ENCODE measurements at places on chromosomes 3 and 15. TPM values are rescaled to one million over a fixed set of nuclear protein-coding genes. Genes with fewer than 3 reads are reported as not detected.
A peak's percentile ranks its signal among the peaks of the same experiment; 100 is the strongest.

The TGM5 gene
- not detected for total RNA-seq

The PIK3R4 gene
- 45.9 TPM for total RNA-seq

DNA sequence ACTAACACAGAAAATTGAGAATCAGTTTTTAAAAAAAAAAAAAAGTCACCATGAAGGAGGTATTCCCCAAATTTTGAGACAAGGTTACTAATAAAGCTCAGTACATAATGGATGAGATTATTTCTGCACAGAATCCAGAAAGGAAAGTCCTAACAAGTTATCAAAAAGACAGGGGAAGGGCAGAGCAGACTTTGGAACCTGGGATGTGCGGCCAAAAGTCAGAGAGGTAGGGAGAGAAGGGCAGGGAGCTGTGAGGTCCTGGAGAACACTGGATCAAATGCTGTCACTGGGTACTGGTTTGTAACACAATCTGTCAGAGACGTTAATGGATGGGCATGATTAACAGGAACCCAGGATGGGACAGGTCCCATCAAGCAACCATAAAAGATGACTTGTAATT is 12.2 kb upstream of the LACTB start:
- DNase-seq, result no peak

DNA sequence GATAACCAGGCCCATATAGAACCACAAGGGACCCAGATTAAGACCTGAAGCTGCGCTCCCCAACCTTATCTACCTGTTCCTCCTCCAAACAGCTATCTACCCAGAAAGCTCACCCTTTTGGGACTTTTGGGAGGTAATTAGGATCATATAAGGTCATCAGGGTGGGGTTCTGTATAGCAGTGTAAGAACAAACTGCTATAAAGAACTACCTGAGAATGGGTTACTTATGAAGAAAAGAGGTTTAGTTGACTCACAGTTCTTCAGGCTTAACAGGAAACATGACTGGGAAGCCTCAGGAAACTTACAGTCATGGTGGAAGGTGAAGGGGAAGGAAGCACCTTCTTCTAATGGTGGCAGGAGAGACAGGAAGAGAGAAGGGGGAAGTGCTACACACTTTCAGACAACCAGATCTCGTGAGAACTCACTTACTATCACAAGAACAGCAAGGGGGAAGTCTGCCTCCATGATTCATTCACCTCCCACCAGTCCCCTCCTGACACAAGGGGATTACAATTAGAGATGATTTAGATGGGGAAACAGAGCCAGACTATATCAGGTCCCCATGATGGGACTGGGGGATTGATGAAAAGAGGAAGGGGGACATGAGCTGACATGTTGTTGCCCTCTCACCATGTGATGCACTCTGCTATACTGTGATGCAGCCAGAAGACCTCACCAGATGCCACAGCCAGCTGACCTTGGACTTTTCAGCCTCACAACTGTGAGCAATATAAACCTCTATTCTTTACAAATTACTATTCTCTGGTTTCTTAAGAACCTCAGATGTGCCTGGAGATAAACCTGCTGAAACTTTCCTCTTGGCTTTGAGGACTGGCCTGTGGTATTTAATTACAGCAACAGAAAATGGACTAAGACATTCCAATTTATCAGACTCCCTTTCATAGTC is 15.3 kb upstream of the FMN1 start:
- DNase-seq, result no peak

- DNase-seq, result peak; percentile 76
Observed at GRCh38 chr15:25862472-25863110, 536 bp downstream of the ATP10A start.

DNA sequence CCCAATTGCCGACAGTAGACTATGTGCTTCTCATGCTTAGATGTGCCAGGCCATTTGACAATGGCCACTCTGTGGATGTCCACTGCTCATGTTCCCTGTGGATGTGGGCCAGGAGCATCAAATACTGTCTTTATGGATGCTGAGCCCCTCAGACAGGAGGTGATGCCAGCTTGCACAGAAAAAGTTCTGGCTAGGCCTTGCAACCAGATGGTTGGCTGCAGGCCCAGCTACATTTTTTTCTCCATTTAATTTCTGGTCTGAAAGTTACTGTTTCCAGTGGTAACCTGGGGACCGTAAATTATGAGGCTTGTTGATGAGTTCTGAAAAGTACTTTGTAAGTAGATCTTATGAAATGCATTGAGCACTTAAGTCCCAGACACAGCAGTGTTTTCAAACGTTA is 228.5 kb downstream of the CHL1 start:
- no peak for DNase-seq
